ENCODE measurements at places on chromosomes 13 and 19.
A peak's percentile ranks its signal among the peaks of the same experiment; 100 is the strongest.

DNA sequence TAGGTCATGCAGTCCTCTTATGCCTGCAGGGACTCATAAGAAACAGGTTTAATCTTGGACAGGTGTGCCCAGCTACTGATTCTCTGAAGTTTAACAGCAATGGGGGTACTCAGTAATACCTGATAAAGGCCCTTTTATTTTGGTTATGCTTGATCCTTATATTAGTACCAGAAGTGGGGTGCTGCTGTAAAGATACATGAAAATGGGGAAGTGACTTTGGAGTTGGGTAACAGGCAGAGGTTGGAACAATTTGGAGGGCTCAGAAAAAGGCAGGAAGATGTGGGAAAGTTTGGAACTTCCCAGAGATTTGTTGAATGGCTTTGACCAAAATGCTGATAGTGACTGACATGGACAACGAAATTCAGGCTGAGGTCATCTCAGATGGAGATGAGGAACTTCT, 14.6 kb upstream of the TMTC4 start:
- no peak for DNase-seq

- no peak for DNase-seq
Observed at GRCh38 chr19:40598918-40599307, 2.3 kb upstream of the LTBP4 start.

DNA sequence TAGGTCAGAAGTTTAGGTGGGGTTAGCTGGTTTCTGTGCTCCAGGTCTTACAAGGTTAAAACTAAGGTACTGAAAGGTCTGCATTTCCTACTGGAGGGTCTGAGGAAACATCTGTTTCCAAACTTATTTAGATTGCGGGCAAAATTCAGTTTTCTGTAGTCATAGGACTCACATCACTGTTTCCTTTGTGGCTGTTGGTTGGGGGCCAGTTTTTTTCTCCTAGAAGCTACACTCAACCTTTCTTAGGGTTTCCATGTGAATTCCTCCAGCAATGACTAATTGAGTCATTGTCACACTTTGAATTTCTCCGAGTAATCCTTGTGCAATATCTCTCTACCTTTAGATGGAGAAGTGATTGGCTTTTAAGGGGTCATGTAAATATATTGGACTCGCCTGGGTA, 773.4 kb upstream of the SLITRK1 start:
- no peak for DNase-seq

DNA sequence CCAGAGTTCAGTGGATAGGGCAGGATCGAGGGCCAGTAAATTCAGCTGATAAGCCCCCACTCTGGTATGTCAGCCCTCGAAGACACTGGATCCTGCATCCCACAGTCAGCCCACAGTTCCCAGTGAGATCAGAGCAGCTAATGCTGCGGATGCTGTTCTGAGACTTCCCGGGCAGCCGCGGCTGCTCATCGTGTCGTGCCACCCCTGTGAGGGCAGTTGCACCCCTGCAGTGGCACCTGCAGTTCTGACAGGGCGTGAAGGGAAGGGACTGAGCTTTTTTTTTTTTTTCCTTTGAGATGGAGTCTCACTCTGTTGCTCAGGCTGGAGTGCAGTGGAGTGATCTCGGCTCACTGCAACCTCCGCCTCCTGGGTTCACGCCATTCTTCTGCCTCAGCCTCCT, 7.5 kb upstream of the EPN1 start:
- DNase-seq, result no peak

DNA sequence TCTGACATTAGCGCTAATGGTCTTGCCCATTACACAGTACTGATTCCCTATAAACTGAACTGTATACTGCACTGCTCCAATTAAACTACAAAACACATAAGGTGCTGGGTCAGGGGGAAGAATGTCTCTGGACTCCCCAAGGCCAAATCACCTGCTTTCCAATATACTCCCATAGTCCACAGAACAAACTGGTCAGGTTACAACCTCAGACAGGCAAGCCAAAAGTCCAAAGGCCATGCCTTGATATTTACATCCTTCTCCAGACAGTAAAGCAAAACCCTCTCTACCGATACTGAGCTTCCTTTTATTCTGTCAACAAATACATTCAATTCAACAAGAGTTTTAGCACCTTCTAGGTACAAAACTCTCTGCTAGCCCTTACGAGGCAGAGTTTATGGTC, 8.9 kb downstream of the ZNF541 start:
- DNase-seq, result no peak

DNA sequence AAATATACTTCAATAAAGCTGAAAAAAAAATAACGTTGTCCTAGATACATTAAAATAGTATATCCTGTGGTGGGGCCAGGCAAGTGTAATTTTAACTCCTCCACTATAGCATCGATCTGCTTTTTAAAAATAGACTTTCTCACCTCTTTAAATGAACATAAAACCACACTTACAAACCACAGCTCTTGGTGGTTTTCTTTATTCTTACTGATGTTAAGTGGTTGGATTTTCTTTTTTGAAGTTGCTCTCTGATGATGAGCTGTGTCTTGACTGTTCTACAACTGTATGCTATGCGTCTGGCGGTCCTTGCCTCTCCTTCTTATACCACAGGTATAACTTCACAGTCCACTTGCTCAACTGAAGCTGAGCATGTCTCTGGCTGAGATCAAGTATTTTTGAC, 721.5 kb upstream of the KLHL1 start:
- no peak for DNase-seq

DNA sequence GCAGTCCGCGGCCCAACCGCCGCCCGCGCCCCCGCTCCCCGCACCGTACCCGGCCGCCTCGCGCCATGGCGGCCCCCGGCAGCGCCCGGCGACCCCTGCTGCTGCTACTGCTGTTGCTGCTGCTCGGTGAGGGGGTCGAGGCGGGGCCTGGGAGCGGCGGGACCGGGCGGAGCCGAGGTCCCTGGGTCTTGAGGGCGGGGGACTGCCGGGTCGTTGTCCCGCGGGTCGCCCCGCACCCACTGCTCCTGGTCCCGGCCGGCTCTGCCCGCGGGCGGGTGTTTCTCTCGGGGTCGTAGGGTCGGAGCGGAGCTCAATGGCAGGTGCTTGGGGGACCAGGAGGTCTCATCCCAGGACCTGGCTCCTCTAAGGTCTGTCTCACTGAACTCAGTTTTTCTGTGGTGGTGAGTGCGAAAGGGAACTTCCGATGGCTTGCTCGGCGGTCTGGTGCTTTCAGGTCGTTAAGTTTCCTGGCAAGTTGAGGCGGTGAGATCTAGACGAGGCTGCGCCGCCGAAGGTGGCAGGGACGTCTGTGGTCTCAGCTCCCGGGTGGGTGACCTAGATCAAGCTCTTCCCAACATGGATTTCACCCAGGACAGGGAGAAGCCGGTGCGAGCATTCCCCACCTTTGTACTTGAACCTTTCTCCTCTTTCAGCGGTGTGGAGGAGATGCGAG, 467 bp downstream of the LAMP1 start:
- peak; percentile 83 for DNase-seq

GRCh38 chr13:114124921-114125320, 7.5 kb downstream of the RASA3 start:
- peak; percentile 80 for DNase-seq
